ENCODE measurements at places on chromosomes 1 and 21.

GRCh38 chr21:44477712-44478111, 22.4 kb downstream of the LRRC3 start:
- DNase-seq, result no peak

GRCh38 chr1:183318433-183318832, 99.7 kb downstream of the NMNAT2 start:
- no peak for DNase-seq

DNA sequence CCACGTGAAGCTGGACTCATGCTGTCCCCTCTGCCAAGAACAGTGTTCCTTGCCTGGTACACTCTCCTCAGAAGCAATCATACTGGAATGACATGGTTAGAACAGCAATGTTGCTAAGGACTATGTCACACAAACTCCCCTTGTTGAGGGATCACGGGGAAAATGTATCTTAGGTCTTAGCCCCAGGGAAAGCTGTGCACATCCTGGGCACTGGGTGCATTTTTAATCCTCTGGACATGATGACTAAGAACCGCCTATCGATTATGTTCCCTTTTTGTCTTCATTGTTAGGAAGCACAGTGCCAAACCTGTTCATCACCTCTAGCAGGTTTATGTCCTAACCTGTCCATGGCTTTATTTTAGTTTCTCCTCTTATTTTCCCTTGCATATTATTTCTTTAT, 115.1 kb downstream of the HIVEP3 start:
- DNase-seq, result no peak

DNA sequence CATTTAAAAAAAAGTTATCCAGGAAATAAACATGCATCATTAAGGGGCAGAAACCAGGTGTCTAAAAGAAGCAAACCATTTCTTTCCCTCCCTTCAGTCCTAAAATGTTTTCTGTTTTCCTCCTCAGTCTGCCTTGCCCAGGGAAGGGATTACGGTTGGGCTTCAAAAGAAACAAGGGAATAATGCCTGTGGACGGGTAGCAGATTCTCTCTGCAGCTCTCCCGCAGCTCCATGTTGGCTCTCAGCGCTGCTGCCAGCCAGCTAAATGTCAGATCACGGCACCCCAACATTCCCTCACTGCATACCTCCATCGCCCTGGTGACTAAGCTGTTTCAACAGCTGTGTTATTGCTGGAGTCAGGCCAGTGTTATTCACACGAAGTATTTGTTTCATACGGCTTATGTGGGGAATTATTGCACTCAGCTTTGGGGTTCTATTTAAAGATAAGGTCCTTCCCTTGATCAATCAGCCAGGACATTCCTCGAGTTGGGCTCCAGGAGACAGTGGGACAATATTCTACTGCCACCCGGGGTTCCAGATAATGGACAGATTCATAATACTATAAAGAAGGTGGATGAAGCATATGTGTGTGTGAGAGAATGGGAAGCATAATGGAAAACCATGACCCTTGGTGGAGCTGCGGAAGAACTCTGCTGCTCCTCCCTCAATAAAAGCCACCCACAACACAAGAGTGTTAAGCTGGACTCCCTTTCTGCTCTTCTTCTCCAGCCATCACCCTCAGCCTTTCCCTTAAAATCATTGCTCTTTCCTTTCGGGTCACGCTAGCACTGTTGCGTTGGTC, 58.2 kb downstream of the WLS start:
- DNase-seq, result peak; percentile 25

GRCh38 chr1:14737561-14738094, 139.1 kb downstream of the KAZN start:
- DNase-seq, result no peak

- DNase-seq, result no peak
Observed at GRCh38 chr1:210905944-210906453, 227.9 kb downstream of the KCNH1 start.

- no peak for DNase-seq
Observed at GRCh38 chr1:203090421-203091198, 4.8 kb upstream of the MYOG start.

DNA sequence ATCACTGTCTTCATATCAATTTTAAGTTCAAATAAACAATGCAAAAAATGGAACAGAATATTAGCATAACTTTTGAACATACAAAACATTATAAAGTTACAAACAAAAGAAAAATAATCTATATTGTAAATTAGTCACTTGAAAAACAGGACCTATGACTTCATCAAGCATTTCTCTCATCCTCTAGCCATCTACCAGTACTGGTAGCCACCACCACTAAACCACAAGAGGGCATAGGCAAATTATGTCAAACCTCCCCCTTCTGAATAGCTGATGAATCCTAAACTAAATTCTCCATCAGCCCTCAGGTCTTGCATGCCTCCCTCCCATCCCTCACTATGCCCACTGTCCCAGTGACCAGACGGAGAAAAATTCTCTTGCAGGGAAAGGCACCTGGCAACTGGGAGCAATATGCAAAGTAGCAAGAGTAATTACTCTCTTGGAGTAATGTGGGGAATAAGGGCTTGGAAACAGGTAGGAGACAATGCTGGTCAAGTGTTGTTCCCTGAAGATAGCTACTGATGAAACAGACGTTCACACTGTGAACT, 37.1 kb downstream of the SSX2IP start:
- DNase-seq, result no peak

- no peak for DNase-seq
Observed at GRCh38 chr1:201643835-201644104, 104.8 kb downstream of the NAV1 start.

GRCh38 chr1:23698466-23698865, 6.9 kb downstream of the RPL11 start:
- no peak for DNase-seq

- DNase-seq, result no peak
Observed at GRCh38 chr1:73162564-73162963, 880.2 kb upstream of the NEGR1 start.

- DNase-seq, result no peak
Observed at GRCh38 chr1:67609577-67610341, 75.2 kb upstream of the GADD45A start.

DNA sequence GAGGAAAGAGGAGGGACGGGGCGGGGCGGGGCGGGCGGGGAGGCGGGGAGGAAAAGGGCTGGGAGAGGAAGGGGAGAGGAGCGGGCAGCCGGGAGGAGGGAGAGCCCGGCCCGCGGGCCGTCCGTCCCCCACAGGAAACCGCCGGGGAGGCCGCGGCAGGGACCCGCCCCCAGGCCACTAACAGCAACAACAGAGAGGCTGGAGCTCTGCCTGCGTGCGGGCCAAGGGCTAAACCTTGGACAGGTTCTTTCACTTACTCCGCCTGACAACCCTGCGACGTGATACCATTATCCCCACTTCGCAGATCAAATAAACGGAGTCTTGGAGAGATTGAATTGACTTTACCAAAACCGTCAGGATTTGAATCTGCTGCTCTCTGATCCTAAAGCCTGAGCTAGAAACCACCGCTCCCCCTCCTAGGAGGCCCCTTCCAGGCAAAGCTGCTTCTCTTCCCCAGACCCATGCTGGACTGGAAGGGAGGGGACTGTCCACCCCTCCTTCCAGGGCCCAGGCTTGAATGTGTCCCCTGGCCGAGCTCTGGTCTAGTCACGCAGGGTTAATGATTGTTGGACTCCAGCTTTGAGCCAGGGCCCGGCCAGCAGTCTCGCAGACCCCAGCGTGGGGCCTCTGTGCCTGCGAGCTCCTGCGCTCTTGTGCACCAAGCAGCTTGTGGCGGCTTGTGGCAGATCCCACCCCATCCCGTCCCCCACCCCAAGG, at the start of gene EVA1B:
Gene EVA1B (minus strand): TSS at position 10 of the 717 bp plus-strand sequence. CDS start 608 bp downstream, outside the sequence.
- no peak for DNase-seq

DNA sequence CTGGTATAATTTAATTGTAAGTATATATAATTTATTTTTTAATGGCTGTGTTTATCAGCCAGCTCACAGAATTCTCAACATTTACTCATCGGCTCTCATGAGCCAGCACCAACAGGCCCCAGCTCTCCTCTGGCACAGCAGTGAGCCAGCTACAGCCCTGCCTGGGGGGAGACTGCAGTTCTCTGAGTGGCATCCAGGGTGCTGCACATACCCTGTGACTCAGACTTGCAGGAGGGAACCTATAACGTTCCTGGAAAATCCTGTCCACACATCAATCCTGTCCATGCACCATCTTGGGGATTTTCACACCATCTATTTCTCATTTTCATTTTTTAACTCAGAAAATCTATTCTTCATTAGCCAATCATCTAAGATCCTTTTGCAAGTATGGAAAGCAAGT, 36.5 kb downstream of the FHAD1 start:
- no peak for DNase-seq

GRCh38 chr21:29230551-29231261, 68.0 kb upstream of the BACH1 start:
- no peak for DNase-seq

DNA sequence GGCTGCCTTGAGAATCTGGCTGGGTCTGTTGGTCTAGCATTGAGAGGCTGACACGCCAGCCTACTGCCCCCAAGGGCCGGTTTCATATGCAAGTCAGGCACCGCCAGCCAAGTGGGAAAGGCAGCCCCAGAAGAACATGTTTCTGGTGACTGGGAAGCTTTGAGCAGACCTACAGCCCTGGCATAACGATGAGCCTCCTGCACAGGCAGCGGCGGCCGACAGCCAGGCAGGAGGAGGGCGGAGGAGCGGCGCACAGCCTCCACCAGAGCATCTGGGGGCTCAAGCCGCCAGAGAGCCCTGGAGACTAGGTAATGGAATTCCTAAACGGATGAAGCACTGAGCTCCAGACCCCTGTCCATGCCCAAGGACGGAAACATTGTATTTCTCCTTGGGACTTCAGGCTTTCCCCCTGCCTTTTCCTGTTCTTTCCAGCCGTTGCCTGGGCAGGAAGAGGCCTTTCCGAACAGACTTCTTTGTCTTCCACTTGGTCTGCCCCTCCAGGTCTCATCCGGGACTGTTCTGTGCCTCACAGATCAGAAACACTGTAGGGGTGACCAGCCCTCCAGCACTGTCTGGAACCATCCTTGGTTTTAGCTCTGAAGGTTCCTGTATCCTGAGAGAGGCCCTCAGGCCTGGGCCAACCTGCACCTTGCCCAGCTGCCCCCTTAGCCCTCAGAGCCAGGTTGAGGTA, 59.5 kb downstream of the IRF2BP2 start:
- DNase-seq, result peak; percentile 71

GRCh38 chr1:212561501-212561931, 47.0 kb upstream of the ATF3 start:
- DNase-seq, result no peak

DNA sequence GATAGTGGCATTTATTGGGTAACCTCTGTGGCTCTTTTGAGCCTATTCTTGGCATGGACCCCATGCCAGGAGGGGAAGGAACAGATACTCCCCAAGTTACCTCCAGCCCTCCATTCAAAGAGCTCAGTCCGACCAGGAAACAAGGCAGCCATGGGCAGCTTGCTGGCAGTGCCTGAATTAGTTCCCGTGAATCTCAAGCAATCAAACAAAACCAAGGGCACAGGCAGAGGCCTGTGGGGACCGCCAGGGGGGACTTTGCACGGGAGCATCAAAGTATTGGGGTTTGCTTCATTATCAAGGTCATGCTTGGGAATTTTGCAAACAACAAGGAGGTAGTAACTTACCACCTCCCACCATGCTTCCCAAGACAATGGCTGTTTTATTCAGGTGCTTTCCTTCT, 81.2 kb upstream of the IFFO2 start:
- no peak for DNase-seq

- no peak for DNase-seq
Observed at GRCh38 chr1:210447456-210448057, 118.9 kb downstream of the HHAT start.

DNA sequence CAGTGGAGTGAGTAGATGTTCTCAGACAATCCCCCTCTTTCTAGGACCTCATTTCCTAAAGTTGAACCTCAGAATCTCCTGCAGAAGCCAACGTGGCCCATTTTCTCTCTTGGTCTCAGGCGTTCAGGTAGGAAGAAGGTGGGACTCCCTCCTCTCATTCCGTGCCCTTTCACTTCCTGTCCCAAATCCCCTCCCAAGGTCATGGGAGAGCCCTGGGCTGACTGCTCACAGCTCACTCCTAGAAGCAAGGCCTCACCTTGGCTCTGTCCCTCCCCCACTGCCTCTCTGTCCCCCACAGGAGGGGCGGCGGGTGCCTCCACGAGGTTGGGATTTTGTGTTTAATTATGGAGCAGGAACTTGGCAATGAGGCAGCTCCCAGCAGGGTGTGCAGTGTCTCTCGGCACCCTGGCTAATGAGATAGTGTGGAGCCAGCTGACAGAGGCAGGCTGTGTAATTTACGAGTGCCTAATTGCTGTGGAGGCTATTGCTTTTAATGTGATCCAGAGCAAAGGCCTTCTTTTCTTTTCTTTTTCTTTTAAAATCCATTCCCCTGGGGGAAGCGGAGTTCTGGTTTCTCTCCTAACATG, 9.1 kb upstream of the CDK18 start:
- DNase-seq, result no peak

GRCh38 chr1:227774821-227775661, 39.8 kb downstream of the SNAP47 start:
- no peak for DNase-seq

DNA sequence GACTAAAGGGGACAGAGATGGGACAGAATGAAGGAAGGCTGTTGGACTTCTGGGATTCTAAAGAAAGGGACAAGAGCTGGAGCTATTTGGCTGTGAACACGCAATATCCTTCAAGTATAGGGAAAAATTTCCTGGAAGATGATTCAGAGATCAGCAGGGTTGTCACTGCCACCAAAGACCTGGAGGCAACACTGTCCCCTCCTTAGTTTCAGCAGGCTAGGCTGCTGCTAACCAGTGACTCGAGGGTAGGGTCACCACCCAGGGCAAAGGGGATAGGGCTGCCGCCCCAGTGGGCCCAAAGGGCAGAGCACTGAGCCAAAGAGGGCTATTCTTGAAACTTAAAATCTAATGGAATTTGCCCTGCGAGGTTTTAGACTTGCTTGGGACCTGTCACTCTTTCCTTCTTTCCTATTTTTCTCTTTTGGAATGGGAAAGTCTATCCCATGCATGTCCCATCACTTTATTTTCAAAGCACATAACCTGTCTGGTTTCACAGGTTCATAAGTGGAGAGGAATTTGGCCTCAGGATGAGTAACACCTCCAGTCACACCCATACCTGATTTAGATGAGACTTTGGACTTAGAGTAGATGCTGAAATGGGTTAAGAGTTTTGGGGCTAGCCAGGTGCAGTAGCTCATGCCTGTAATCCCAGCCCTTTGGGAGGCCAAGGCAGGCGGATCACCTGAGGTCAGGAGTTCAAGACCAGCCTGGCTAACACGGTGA, 11.9 kb downstream of the IFNLR1 start:
- no peak for DNase-seq

GRCh38 chr1:13435458-13435857, 25.2 kb downstream of the PRAMEF20 start:
- no peak for DNase-seq
